HFFc6 (cell line): ENCODE measurements at places on chromosomes 12 and 14.

DNA sequence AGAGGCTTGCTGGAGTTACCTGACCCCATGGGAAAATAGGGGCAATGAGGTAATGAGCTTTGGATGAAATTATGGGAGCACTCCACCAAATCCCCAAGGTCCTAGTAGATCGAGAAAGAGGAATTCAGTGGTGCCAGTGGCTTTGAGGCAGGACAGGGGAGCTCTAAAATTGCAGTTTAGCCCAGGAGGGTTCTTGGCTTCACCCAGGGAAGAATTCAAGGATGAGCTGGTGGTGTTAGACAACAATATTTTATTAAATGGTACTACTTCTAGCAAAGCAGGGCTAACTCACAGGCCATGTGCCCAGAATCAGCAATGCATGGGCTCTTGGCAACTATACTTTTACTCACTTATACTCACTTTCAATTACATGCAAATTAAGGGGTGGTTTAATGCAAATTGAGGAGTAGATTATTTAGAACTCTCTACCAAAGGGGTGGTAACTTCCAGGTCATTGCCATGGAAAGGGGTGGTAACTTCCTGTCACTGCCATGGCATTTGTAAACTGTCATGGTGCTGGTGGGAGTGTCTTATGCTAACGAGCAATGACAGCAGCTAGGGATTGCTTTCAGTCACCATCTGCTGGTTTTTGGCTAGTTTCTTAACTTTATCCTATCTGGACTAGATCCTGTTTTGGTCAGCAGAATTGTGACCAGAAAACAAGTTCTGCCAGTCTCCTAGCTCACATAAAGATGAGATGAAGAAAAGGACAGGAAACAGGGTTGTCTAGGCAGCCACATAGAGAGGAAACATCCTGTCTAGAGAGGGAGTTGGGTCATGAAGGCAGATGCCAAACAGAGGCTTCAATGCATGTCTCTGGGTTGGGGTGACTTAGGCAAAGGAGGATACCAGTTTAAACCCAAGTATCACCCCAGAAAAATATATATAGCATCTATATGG is 64.7 kb downstream of the ZNF641 start:
- DNase-seq, result no peak

- DNase-seq, result no peak
Observed at GRCh38 chr12:27201169-27201568, 42.9 kb upstream of the STK38L start.

- DNase-seq, result peak; percentile 55
Observed at GRCh38 chr12:113152835-113153814, 3.6 kb downstream of the CFAP73 start.

- DNase-seq, result no peak
Observed at GRCh38 chr12:42469355-42470175, 120.0 kb downstream of the PRICKLE1 start.

- DNase-seq, result no peak
Observed at GRCh38 chr14:47252802-47253201, 422.6 kb downstream of the MDGA2 start.

DNA sequence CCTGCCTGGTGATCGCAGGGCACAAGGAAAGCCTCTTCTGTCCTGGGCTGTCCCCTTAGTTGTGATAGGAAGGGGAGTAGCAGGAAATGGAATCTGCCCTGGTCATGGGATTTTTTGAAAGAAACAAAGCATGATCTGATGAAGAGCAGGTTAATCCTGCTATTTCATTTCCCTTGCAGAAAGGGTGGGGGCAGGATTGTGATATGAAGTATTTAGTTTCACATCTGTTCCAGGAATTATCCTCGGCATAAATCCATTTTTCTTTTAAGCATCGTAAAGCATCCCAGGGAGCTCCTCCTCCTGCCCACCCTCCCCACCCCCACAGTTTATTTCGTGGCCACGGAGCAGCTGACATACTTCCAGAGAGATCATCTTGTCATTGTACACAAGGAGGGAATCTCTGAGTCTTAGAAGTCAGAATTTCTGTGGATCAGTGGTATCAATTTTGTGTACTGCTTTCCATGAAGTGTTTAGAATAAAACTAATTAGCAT is 53.1 kb downstream of the TGFB3 start:
- DNase-seq, result no peak
